ENCODE measurements at places on chromosomes 12 and 14.
A peak's percentile ranks its signal among the peaks of the same experiment; 100 is the strongest.

GRCh38 chr12:97461553-97461952, 1.1 kb upstream of the RMST start:
- DNase-seq = no peak

DNA sequence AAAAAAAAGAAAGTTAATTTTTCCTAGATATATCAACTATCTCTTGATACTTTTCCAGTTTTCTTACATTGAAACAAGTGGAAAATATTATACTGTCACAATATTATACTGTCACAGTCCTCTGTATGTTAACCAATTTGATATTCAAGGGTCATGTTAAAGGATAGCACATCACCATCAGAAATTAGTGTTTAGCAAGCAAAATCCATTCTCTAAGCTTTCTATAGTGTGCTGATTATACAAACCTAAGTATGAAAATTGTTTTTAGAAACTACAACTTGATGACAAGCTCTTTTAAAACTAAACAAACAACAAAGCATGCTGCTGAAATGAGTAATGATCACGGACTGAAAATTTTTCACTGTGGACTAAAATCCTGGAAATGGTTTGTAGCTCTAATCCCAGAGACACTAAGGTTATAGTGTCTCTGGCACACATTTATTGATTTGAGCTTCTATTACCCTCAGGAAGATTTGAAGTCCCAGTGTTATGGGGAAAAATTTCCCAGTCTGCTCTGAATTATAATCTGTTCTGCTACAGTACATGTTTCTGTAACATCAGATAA, 9.7 kb downstream of the SPTSSA start:
- DNase-seq = no peak

- peak; percentile 55 for DNase-seq
Observed at GRCh38 chr14:91372671-91373495, 44.7 kb downstream of the CCDC88C start.

GRCh38 chr12:124397399-124397679, 102.4 kb downstream of the RFLNA start:
- DNase-seq = no peak

GRCh38 chr14:99728981-99729451, 44.9 kb downstream of the CYP46A1 start:
- DNase-seq = no peak

DNA sequence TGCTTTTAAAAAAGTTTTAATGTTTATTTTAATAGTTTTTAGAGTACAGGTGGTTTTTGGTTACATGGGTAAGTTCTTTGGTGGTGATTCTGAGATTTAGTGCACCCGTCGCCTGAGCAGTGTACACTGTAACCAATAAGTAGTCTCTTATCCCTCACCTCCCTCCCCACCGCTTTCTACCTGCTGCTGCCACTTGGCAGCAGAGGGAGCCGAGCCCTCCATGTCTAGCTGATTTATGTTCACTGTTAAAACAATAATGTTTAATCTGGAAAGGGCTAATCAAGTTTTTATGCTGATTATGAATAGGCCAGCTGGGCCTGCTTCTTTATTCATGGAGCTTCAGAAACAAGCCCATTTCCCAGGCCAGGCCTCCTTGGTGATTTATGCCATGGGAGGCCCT, 73.1 kb downstream of the ADCK1 start:
- DNase-seq = no peak

GRCh38 chr14:104107611-104108569, 22.4 kb downstream of the ASPG start:
- DNase-seq = peak; percentile 61

DNA sequence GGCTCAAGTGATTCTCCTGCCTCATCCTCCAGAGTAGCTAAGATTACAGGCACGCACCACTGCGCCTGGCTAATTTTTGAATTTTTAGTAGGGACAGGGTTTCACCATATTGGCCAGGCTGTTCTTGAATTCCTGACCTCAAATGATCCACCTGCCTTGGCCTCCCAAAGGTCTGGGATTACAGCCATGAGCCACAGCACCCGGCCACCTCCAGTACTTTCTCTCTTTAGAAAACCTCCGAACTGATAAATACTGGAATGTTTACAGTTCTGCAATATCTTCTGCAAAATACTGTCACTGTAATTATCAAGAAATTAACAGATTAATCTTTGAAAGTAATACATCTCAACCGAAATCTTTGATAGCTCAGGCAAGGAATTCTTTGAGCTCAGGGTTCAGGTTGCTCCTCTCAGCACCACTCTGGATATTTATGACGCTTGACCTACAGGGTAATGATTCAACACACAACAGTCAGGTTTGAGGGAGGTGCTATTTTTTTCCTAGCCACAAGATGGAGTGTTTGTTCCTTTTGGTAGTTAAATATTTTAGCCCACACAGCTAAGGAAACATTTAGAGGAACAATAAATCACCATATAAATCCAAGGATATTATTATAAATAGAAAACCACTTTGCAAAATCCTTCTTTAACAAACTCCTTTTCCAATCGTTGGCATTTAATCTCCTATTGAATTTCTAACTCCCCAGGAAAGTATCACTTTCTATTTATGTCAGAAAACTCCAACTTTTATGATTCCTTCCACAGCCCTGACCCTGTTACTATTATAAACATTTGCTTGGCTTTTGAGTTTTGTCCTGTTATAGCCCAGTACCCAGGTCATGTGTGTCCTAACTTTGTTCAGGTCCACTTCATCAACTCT, 48.6 kb upstream of the GTF2A1 start:
- DNase-seq = no peak

DNA sequence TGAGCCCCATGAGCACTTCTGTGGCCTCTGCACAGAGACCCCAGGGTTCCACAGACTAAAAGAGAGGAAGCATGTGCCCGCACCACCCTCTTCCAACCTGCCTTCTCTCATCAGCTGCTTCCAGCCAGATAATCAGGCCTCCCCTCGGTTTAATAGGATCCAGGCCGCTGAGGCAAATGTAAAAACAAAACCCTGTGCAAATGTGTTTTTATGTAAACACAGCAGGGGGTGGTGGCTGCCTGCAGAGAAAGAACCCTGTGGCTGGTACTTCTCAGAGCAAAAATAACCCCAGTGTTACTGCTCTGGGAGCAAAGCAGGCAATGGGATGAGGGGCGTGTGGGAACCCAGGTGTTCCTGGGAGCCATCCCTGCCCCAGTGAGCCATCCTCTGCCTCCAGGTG, 46.2 kb downstream of the WSCD2 start:
- no peak for DNase-seq

GRCh38 chr14:75274050-75274898, 4.4 kb upstream of the FOS start:
- DNase-seq = no peak

DNA sequence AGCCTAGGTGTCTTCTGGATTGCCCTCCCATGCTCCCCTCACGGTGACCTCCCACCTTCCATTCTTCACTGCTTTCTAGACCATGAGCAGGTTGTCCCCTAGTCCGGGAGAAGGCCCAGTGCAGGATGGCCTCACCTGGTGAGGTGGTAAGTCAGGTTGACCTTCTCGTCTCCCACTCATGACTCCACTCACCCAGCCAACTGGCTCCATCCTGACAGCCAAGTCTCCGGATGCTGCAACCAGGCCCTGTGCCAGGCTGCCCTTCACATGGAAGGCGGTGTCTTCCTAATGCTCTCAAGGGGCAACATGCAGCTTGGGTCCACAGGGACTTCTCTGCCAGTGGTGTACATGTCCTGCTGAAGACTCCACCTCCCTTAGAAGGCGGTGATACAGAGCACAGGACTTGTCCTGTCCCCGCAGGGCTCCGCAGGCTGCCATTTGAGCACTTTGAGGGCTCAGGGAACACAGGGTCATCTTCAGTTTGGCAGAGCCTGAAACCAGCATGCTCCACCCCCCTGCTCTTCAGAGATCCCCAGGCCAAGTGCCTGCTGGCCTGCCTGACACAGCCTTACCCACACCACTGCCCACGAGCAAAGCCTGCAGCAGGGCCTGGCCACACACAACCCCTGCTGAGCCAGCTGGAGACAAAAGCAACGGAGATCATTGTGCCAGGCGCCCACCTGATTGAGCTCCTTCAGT, 25.4 kb downstream of the BATF start:
- no peak for DNase-seq

DNA sequence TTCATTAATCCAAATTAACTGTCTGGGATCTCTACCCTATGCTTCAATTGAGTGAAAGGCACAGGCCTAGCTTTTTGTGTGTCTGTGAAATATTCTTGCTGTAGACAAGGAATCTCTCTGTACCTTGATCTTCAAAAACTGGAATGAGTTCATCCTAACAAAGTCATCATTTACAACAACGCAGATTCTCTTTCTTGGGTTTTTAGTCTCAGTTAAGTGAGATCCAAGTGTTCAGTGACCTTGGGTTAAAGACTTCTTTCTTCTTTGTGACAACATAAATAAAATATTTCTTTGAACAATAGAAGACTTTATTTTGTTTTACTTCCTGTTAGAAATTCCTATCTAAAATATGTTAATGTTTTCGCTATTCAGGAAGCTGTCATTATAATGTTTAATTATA, 192.2 kb upstream of the LMNTD1 start:
- DNase-seq = no peak

GRCh38 chr12:92784797-92785562, 82.2 kb downstream of the PLEKHG7 start:
- no peak for DNase-seq

GRCh38 chr14:29536886-29537511, 390.6 kb downstream of the PRKD1 start:
- DNase-seq = no peak

GRCh38 chr14:77027538-77028383, 747 bp downstream of the IRF2BPL start:
- DNase-seq = peak; percentile 75

GRCh38 chr12:19151298-19151697, 21.8 kb downstream of the PLEKHA5 start:
- no peak for DNase-seq

DNA sequence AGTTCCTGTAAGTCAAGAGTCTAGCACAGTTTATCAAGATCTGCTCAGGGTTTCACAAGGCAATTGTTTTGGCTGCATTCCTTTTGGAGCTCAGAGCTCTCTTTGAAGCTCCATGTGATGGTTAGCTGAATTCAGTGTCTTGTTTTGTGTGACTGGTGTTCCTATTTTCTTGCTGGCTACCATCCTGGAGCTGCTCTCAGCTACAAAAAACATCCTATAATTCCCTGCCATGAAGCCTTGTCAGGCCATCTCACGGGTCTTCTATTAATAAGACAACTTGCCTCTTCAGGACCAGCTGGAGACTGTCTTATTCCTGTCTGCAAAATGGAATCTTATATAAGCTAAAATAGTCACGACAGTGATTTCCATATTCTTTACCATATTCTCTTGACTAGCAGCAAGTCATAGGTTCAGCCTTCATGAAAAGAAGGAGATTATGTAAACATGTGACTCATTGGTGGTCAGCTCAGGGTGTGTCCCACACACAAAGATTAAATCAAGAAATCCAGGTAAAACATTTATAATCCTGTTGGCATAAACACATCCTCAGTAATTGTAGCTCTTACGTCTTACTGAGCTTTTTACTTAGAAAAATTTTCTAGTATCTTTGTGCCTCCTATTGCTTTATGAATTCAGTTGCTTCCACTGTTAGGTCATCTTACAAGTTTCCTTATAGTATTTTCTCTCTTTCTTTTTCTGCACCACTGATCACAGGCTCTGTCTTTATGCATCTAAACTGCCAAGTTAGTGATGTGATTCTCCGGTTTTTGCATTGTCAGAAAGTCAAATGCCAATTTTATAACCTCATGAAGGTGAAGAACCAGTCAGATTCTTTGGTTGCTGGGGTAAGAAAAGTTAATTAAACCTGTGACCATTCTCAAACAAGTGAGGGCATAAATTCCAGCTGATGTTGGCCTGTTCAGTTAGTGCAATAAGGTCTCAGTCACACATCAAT, 378.5 kb upstream of the MGAT4C start:
- DNase-seq = no peak

GRCh38 chr12:4958697-4959375, 49.1 kb downstream of the KCNA1 start:
- DNase-seq = no peak

- DNase-seq = no peak
Observed at GRCh38 chr14:53523226-53523625, 370.1 kb upstream of the DDHD1 start.

DNA sequence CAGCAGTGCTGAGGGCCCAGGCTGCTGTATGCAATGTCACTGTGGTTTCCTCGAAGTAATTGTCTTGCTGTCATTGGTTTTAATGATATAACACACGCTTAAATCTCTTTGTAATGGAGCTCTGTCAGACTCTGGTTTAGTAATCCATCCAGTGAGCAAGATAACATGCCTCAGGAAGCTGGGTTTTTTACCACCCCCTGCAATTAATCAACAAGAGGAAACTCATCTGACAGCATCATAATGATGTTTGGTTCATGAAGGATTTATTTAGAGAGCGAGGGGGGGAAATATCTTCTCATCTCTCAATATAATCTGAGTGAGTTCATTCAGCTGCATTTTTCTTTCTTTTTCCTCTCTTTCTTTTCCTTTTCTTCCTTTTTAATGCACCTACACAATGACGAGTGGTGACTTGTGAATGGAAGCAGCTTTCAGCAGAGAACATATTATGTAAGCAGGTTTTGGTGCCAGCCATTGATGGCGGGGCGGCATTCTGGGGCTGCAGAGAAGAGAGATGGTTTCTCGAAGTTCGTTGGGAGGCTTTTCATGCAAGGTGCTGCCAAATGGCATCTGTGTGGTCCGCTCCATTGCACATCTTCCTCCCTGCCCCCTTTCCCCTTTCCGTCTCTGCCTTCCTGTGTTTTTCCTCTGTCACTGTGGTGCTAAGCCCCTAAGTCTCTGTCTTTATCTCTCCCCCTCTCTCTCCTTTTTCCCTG, 6.7 kb downstream of the RPH3A start:
- no peak for DNase-seq

DNA sequence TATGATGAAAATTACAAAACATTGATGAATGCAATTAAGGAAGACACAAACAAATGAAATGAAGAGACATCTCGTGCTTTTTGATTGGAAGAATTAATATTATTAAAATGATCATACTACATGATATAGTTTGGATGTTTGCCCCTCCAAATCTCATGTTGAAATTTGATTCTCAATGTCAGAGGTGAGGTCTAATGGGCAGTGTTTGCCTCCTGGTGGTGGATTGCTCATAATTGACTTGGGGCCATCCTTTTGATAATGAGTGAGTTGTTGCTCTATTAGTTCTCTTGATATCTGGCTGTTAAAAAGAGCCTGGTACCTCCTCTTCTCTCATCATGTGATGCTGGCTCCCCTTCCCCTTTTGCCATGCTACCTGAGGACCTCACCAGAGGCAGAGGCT, 56.7 kb downstream of the CD163L1 start:
- DNase-seq = no peak

GRCh38 chr14:59630288-59630963, 53.8 kb upstream of the CCDC175 start:
- no peak for DNase-seq

DNA sequence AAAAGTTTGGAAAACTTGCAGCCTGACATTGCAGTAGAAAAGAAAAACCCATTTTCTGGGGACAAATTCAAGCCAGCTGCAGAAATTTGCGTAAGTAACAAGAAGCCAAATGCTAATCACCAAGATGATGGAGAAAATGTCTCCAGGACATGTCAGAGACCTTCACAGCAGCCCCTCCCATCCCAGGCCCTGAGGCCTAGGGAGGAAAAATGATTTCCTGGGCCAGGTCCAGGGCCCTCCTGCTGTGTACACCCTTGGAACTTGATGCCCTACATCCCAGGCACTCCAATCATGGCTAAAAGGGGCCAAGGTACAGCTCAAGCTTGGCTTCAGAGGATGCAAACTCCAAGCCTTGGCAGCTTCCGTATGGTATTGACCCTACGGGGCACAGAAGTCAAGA, 14.5 kb downstream of the IAPP start:
- DNase-seq = no peak

- DNase-seq = no peak
Observed at GRCh38 chr12:121775501-121775900, 18.0 kb downstream of the RHOF start.

GRCh38 chr14:80078501-80078900, 132.8 kb downstream of the DIO2 start:
- no peak for DNase-seq

Measured in transverse colon (tissue), 4 donors.